ENCODE measurements at places on chromosomes 1 and 21.

GRCh38 chr1:13836136-13836535 is 136.1 kb downstream of the PRDM2 start:
- DNase-seq: no peak

- no peak for DNase-seq
Observed at GRCh38 chr1:143727263-143727662, 244.5 kb downstream of the FAM72C start.

DNA sequence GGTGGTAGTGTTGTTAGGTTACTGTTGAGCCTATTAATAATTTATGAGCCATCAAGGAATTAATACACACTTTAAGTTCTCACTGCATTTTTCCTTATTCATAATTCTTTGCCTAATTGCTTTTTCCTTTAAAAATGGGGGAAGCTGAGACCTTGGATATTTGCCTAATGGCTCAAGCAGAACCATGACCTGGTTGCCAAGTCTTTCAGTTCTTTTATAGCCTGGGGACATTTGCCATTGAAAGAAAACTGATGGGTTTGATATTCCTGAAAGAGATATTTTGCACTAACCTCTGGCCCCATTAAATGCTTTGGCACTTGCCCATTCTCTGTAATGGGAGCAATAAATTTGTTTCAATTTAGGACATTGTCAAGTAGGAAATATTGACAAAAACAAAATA is 18.5 kb upstream of the LRRC53 start:
- no peak for DNase-seq

- no peak for DNase-seq
Observed at GRCh38 chr1:58854576-58854975, 70.7 kb upstream of the JUN start.

GRCh38 chr1:170776252-170776651 is 112.3 kb downstream of the PRRX1 start:
- DNase-seq: no peak

- DNase-seq: no peak
Observed at GRCh38 chr1:15934211-15935055, 41.5 kb downstream of the ZBTB17 start.

- no peak for DNase-seq
Observed at GRCh38 chr1:83026745-83027144, 972.2 kb downstream of the TTLL7 start.

DNA sequence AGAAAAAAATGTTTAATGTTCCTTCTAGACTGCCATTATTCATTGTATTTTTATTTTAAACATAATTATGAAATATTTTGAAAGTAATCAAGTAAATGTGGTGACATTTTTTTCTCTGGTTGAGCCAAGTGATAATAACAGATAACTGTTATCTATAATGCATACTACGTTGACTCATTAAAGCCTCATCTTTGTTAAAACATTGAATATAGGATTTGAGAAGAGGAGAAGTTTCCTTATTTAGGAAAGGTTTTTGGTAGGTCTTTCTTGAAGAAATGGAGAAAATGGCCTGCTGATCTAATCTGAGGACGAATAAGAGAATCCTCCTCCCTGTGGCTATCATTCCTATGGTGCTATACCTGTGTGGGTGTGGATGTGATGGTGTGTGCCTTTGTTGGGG is 89.0 kb downstream of the NFIA start:
- no peak for DNase-seq

GRCh38 chr21:26587736-26588201 is 14.7 kb upstream of the CYYR1 start:
- DNase-seq: no peak

- DNase-seq: no peak
Observed at GRCh38 chr1:14339288-14339687, 259.2 kb upstream of the KAZN start.

DNA sequence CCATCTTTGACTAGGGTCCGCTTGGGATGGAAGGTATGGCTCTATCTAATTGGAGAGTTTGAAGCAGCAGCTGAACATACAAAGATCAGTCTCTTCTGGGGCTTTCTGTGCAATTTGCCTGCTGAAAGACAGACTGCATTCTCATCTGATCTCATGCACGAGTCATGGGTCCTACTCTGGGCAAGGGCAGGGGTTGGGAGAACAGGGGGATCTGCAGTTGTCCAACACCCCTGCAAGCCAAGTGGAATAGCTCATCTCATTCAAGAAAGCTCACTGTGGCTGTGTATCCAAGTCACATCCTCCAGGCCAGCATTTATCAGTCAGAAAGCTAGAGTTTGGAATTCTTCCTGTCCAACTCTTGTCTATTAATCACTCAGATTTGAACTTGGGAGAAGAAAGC is 177.2 kb upstream of the C8B start:
- no peak for DNase-seq

DNA sequence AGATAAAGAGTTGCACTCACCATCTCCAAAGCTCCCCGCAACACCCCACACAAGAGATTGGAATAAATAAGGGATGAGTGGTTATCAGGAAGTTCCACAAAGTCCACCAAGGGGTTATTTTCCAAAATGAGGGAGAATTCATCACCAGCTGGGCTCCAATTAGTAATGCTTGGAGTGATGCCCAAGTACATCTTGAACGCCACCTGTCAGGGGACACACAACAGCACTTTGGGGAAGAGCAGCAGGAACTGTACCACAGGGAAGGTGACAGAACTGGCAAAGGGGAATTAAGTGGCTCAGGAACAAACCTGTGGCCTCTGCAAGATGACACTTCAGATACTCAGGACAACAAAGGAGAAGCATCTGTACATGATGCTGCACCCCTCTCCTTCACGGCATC is 11.5 kb downstream of the TRAPPC3 start:
- DNase-seq: no peak

GRCh38 chr1:71986160-71986559 is 296.2 kb downstream of the NEGR1 start:
- no peak for DNase-seq

DNA sequence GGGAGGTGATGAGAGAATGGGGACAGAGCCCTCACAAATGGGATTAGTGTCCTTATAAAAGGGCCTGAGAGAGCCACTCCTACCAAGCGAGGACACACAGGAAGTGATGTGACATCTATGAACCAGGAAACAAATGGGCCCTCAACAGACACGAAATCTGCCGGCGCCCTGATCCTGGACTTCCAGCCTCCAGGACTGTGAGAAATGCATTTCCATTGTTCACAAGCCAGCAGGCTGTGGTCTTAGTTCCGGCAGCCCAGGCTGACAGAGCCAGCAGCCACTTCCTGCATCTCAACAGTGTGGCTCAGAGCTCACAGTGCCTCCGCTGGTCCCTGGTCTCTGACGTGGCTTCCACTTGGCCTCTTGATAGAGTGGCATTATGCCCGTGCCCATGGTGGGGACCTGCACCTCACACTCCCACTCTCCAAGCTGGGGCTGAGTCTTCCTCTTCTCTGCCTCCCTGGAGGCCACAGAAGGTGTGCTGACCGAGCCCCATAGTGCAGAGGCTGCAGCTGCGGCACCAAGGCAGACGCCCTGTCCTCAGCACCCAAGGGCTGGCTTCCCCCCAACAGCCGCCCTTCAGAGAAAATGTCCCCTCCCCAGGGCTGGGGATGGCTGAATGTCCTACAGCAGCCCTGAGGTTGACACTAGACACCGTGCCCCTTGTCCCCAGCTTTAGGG is 44.9 kb downstream of the ACOT7 start:
- DNase-seq: peak; percentile 46

GRCh38 chr1:183597656-183598347 is 7.5 kb upstream of the NCF2 start:
- DNase-seq: no peak

GRCh38 chr1:89085781-89086180 is 20.8 kb upstream of the GBP1 start:
- DNase-seq: no peak

- no peak for DNase-seq
Observed at GRCh38 chr1:159880430-159880829, 18.0 kb upstream of the VSIG8 start.

GRCh38 chr1:178411756-178412399 is 84.9 kb downstream of the CLEC20A start:
- no peak for DNase-seq

GRCh38 chr1:168608796-168609715 is 32.7 kb downstream of the XCL1 start:
- DNase-seq: no peak

DNA sequence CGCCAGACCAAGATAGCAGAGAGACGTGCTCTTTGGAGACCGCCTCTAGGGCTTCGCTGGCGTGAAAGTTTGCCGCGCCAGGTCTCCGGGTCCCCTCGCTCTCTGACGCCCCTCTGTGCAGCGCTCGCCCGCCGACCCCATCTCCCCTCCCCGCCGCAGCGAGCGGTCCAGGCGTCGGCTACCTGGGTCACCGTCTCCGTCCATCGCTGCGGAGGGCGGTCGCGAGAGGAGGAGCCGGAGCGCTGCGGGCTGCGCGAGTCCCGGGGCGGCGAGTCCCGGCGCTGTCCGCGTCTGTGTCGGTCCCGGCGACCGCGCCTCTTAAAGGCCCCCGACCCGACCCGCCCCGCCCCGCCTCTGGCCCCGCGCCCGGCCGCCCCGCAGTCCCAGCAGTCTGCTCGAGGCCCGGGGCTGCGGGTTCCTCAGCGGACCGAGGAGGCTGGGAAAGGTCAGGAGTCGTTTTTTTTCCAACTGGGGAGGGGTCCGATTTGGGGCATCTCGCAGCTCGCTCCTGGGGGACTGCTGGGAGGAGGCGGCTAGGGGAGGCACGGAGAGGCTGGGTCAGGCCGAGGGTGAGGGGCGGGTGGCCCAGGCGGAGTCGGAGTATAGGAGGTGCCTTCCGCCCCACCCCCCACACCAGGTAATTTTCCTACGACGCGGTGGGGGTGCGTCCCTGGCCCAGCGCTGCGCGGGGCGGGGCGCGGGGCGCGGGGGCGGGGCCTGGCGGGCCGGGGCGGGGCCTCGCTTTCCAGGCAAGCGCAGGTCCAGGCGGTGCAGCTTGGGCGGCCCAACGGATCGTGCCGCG is at the start of the genes FBXO2 and FBXO44:
TSS of gene FBXO2 (minus strand) at position 293 of the 802 bp plus-strand sequence. CDS start at position 204, 89 bp downstream.
TSS of gene FBXO44 (plus strand) at position 741 of the 802 bp plus-strand sequence. CDS start 959 bp downstream, outside the sequence.
- DNase-seq: peak; percentile 55

GRCh38 chr1:116495535-116495934 is 75.3 kb downstream of the CD58 start:
- no peak for DNase-seq

DNA sequence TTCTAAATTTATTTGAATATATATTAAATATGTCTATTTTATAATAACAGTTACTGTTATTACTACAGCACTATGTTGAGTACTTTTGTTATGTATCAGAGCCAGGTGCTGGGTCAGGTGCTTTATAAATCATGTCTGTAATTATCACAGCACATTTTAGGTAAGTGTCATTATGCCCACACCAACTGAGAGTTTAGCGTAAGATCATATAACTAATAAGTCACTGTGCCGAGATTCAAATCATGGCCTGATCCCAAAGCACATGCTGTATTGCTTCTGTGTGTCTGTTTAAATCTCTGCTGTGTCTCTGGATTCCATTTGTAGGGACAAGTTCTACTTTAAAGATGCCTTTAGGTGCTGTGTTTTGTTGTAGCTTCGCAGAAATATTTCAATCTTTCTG is 1.9 kb downstream of the GPSM2 start:
- no peak for DNase-seq

- no peak for DNase-seq
Observed at GRCh38 chr1:199242147-199242546, 603.3 kb downstream of the PTPRC start.

DNA sequence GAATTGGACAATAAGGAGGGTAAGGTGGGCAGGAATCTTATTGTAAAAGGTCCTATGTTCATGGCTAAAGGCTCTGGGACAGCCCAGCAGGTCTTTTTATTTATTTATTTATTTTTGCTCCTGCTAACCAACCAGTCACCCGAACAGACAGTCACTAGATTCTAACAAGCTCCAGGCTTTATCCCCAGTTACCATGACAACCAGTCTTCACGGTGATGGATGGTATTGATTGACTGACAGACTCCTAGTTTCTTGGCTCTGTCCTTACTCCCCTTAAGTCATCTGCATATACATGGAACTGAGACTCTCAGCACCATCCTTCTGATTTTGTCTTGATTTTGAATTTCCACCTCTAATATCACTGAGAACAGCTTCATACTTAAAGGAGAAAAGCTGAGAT is 44.3 kb downstream of the C8A start:
- DNase-seq: no peak

DNA sequence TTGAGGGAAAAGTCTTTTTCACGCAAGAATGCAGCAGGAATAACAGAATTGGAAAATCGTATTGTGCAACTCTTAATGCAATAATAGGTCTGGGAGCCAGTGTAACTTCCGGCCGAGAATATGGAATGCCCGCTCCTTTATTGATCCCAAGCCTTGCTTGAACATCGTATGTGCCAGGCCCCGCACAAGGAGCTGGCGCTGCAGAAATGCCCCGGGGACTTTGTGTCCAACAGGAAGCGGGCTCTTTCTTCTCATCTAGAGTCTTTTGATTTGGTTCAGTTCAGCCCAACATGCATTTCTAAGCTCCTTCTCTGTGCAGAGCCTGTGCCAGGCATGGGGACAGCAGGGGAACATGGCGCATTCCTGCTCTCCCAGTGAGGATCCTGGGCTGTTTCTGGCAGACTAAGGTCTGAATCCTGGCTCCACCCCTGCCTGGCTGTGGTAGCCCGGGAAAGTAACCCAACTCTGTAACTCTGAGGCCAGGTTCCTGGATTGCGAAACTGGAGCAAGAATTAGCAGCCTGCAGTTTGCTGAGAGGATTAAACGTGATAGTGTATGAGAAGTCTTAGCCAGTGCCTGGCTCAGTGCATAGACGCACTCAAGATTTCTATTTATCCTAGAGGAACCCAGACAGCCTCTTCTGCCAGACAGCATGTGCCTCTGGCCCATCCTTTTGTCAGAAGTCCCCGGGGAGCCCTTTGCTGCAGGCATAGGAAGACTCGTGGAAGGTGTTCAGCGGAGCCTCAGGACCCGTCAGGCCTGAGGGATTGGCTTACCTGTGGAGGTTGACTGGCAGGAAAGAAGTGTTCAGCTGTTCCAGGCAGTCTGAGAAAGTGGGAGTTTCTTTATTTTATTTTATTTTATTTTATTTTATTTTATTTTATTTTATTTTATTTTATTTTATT is 987 bp upstream of the CDCP2 start:
- no peak for DNase-seq

DNA sequence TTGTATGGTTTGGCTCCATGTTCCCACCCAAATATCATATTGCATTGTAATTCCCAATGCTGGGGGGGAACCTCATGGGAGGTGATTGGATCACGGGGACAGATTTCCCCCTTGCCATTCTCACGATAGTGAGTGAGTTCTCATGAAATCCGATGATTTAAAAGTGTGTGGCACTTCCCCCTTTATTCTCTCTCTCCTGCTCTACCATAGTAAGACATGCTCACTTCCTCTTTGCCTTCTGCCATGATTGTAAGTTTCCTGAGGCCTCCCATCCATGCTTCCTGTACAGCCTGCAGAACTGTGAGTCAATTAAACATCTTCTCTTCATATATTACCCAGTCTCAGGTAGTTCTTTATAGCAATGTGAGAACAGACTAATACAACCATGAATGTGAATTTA is 211.6 kb upstream of the NR5A2 start:
- no peak for DNase-seq

DNA sequence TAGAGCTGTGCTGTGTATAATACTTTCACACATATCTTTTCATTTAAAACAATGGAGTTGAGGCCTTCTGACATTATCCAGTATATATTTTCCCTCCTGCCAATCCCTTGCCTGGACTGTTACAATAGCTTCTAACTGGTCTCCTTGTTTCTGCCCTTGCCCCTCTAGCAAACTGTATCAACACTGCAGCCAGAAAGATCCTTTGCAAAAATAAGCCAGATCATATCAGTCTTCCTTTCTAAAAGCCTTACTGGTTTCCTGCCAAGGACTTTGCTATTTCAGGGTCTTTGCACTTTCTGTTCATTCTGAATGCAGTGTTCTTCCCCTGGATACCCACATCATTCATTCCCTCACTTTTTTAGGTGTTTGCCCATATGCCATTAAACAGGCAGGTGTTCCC is 370.1 kb downstream of the PTBP2 start:
- DNase-seq: no peak
